ENCODE measurements at places on chromosomes 3 and 15. TPM values are rescaled to one million over a fixed set of nuclear protein-coding genes. Genes with fewer than 3 reads are reported as not detected.

GRCh38 chr3:112333381-112334317, 693 bp downstream of the CD200 start:
- DNase-seq: no peak

GRCh38 chr3:37673401-37673800, 188.3 kb upstream of the CTDSPL start:
- no peak for DNase-seq

DNA sequence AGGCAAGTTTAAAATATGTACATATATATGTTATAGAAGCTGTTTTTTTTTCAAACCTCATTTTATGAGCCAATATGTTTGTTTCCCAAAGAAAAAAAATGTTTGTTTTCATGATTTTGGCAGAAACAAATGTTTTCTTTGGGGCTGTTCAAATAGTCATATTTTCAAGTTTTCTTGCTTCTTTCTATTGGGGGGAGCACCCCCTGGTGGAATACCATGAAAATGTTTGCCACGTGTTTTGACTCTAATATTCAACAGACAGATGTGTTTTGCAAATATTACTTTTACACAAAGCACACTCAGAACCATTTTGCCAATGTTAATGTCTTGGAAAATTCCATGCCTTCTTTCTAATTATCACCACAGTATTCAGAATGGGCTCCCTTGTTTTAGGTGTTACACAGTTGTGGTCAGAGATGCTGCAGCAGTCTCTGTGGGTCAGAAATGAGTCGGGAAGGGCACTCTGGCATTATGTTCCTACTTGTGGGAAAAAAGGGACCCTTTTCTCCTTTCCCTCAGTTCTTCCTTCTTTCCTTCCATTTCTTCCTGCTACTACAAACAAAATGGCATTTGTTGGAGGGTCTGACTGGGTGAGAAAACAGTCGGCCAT, 817.0 kb downstream of the TUSC7 start:
- DNase-seq: no peak

GRCh38 chr15:59105854-59106253, 908 bp downstream of the CCNB2 start:
- DNase-seq: no peak

GCNT3 gene
- total RNA-seq: not detected

GRCh38 chr15:60718661-60719069, 239.7 kb upstream of the ICE2 start:
- DNase-seq: no peak

Measured in Panc1 (cell line).